ENCODE measurements at places on chromosomes 2 and 18. TPM values are rescaled to one million over a fixed set of nuclear protein-coding genes. Genes with fewer than 3 reads are reported as not detected.

The CAPN10 gene
- polyA plus RNA-seq: 120 TPM

The LAMA1 gene
- polyA plus RNA-seq: 8.0 TPM

The CTLA4 gene
- not detected for polyA plus RNA-seq

The ALLC gene
- polyA plus RNA-seq: not detected

The NAT8 gene
- not detected for polyA plus RNA-seq

The CPLX4 gene
- polyA plus RNA-seq: not detected

The FOXD4L1 gene
- polyA plus RNA-seq: 0.82 TPM

The SERPINB5 gene
- not detected for polyA plus RNA-seq

The METAP1D gene
- polyA plus RNA-seq: 4.7 TPM

The IL36B gene
- not detected for polyA plus RNA-seq

The ANKRD29 gene
- 4.9 TPM for polyA plus RNA-seq

The ARID5A gene
- 0.36 TPM for polyA plus RNA-seq

The RAB31 gene
- polyA plus RNA-seq: 16.3 TPM

The ZNF519 gene
- polyA plus RNA-seq: 25.0 TPM

The XIRP2 gene
- polyA plus RNA-seq: not detected

The CCBE1 gene
- polyA plus RNA-seq: not detected

The SPATA3 gene
- polyA plus RNA-seq: not detected

The FBLN7 gene
- 0.50 TPM for polyA plus RNA-seq

The RMND5A gene
- 40.8 TPM for polyA plus RNA-seq

The TPRKB gene
- polyA plus RNA-seq: 162 TPM

The LOXL3 gene
- polyA plus RNA-seq: 20.1 TPM

The MYCN gene
- polyA plus RNA-seq: 27.2 TPM

The ATP8B1 gene
- polyA plus RNA-seq: not detected

The TWIST2 gene
- not detected for polyA plus RNA-seq

The SERPINB10 gene
- polyA plus RNA-seq: not detected

The WNT10A gene
- polyA plus RNA-seq: 0.20 TPM

The GKN2 gene
- not detected for polyA plus RNA-seq

The ARHGAP28 gene
- 9.8 TPM for polyA plus RNA-seq

The GAREM1 gene
- polyA plus RNA-seq: 1.3 TPM

The RTKN gene
- polyA plus RNA-seq: 6.1 TPM

The GKN1 gene
- polyA plus RNA-seq: not detected

The INPP5D gene
- polyA plus RNA-seq: not detected

The RMDN2 gene
- 4.4 TPM for polyA plus RNA-seq

The SDC1 gene
- polyA plus RNA-seq: 14.9 TPM

The DPP10 gene
- polyA plus RNA-seq: 15.1 TPM

The EMILIN1 gene
- polyA plus RNA-seq: 1.3 TPM

The TMEFF2 gene
- polyA plus RNA-seq: 29.1 TPM

The RNU2-63P gene
- not detected for polyA plus RNA-seq

The SP140 gene
- polyA plus RNA-seq: 0.74 TPM

The FAM124B gene
- polyA plus RNA-seq: not detected

The CD207 gene
- not detected for polyA plus RNA-seq

The TUBB8B gene
- polyA plus RNA-seq: not detected

The LIMS3 gene
- polyA plus RNA-seq: 2.7 TPM

The SERPINB2 gene
- not detected for polyA plus RNA-seq

The NPHP1 gene
- polyA plus RNA-seq: 8.0 TPM

The OXER1 gene
- polyA plus RNA-seq: not detected

The IGFBP5 gene
- 1.6 TPM for polyA plus RNA-seq

The MZT2B gene
- polyA plus RNA-seq: 255 TPM

The MEP1B gene
- polyA plus RNA-seq: not detected

The AGAP1 gene
- 17.4 TPM for polyA plus RNA-seq

The CERKL gene
- polyA plus RNA-seq: not detected

The ZC3H8 gene
- 22.6 TPM for polyA plus RNA-seq

The C2orf78 gene
- not detected for polyA plus RNA-seq

The ALPP gene
- not detected for polyA plus RNA-seq

The SPP2 gene
- not detected for polyA plus RNA-seq

The HOXD11 gene
- polyA plus RNA-seq: not detected

The ABCB11 gene
- polyA plus RNA-seq: not detected
